ENCODE measurements at places on chromosomes 16 and 17.

DNA sequence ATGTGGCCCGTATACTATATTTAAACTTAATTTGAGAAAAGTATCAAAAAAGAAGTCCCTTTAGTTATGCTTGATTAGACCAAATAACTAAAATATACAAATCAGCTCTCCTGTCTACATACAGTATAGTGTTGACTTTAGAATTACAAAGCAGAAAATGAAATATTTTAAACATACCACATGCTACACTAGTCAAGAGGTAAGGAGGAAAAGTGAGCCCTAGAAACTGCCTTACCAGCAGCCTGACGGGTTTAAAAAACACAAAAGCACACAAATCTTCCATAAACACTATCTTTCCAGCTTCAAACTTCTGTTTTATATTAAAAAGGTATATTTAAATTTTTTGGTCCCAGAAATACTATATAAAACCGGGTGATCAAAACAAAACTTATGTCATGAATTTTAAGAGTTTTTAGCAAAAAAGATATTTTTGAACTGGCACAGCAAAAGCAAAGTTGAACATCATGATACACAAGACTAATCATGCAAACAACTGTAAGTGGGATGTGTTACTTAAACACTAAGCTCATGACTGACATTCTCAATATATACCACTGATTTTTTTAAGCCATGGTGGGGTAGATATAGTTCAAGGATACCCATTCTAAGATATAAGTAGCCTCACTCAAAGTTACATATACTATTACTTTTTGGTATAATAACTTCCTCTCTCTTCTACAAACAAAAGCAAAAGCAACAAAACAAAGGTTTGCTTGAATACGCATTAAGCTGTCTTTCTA, 11.8 kb downstream of the KLHL10 start:
- no peak for DNase-seq

DNA sequence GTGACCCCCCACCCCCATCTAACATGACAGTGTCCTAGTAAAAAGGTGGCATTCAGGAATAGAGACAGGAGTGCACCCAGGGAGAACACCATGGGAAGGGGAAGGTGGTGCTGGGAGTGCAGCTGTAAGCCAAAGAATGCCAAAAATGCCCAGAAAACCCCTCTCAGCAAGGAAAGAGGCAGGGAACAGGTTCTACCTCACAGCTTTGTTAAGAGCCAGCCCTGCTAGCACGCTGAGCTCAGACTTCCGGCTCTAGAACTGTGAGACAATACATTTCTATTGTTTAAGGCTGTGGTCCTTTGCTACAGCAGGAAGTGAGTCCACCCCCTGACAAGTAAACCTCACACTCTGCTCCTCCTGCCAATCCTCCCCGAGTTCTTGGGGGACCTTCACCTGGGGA, 302.4 kb upstream of the N4BP1 start:
- no peak for DNase-seq

DNA sequence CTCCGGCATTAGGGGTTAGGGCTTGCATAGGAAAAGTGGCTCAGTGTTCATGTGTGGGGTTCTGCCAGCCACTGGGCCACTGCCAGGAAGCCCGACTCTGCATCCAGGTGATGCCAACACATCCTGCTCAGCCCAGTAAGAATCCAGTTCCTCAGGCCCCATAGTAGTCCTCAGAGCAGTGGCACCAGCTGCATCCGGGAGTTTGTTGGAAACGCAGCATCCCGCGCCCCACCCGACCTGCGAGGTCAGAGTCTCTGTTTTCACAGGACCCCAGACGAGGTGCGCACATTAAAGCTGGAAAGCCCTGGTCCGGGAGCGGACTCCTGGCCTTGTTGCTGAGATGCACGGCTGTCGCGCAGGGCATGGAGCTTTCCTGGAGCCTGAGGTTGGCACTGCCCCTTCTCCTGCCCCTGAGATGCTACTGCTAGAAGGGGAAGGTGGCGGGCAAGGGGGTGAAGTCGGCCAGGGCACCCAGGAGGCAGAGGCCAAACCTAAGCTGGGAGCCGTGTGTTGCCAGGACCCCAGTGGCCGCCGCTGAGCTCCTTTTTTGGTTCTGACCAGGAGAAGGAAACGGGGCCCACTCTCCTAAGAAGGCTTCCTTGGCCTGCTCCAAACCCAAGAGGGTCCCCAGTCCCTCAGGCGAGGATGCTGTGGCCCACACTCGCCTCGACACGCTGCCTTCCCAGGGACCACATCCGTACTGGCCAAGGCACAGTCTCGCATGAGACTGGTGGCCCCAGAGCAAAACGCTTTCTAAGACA, 44.4 kb downstream of the NOS2 start:
- no peak for DNase-seq

DNA sequence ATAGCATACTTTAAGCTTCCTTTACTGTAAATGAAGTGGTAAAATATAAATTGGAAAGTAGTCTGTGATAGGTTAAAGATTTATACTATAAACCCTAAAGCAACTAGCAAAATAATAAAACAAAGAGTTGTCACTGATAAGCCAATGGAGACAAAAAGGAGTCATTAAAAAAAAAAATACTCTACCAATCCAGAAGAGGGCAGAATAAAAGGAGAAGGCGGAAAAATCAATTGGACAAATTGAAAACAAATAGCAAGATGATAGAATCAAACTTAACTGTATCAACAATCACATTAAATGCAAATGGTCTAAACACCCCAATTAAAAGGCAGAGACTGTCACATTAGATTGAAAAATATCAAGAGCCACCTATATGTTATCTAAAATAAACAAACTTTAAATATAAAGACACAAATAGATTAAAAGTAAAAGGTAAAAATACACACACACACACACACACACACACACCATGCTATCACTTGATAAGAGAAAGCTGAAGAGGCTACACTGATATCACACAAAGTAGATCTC, 71.8 kb downstream of the CACNG1 start:
- no peak for DNase-seq

DNA sequence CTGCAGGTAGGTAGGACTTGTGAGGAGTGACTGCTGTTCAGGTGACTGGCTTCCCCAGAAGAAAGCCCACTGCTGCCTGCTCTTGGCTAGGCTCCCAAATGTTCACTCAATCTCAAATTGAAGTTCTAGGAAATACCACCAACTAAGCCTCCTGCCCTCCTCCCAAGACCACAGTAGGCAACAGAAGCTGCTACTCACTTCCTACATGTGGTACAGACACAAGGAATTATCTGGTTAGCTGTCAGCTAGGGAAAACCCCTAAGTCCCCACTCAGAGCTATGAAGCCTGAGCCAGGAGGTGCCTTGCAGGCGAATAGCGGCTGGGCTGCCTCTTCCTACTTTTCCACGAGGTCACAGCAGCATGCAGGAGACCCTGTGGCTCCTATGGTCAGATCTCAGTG, 4.9 kb downstream of the FBXO39 start:
- no peak for DNase-seq

GRCh38 chr16:30348113-30348512, 7.0 kb downstream of the CD2BP2 start:
- DNase-seq: no peak

DNA sequence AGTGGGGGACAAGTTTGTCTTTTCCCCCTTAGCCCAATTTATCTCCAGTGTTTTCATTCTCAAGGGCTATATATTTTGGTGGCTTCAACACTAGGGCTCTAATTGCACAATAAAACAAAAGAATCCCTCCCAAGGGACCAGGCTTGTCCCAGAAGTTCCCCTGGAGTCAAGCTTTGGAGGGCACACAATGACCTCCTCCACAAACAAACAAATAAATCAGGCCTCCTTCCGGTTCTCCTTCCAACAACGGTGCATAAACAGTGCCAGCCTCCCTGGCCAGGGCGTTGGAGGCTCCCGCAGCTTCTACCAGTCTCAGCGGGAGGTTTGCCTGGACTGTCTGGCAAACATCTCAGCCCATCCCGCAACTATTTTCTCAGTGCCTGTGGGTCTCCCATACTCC, 188.0 kb upstream of the FOXF1 start:
- DNase-seq: no peak

- no peak for DNase-seq
Observed at GRCh38 chr16:87316450-87316922, 706 bp downstream of the C16orf95 start.

- no peak for DNase-seq
Observed at GRCh38 chr17:969811-970355, 9.7 kb downstream of the NXN start.

DNA sequence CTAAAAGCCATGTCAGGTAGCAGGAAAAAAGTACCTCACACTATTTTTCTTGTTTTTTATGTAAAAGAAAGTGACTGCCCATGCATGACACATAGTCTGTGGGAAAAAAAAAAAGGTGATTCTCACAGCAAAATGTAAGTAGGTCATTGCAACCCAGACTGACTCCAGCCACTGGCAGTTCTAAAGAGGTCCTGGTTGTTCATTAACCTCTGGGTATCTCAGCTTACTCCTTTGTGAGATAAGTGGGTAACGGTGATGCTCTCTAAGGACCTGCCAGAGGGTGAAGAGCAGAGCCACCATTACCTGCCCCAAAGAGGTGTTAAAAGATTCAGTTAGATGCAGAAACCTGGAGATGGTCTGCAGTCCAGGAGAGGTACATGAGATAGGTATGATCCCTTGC, 531.9 kb downstream of the GRIN2A start:
- DNase-seq: no peak

DNA sequence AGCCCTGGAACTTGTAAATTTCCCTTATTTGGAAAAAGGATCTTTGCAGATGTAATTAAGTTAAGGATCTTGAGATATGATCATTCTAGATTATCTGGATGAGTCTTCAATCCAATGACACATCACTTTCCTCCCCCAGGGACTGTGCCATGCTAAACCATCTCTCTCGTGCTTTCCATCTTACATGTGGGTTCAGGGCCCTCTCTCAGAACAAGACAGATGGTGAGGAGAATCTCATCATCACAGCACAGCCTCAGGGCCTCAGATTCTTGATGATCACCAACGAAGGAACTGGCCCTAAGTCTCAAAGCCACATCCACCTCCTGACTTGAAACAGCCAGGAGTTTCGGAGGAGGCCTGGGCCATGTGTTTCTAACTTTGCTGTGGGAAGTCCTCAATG, 78.7 kb downstream of the LITAF start:
- DNase-seq: no peak

DNA sequence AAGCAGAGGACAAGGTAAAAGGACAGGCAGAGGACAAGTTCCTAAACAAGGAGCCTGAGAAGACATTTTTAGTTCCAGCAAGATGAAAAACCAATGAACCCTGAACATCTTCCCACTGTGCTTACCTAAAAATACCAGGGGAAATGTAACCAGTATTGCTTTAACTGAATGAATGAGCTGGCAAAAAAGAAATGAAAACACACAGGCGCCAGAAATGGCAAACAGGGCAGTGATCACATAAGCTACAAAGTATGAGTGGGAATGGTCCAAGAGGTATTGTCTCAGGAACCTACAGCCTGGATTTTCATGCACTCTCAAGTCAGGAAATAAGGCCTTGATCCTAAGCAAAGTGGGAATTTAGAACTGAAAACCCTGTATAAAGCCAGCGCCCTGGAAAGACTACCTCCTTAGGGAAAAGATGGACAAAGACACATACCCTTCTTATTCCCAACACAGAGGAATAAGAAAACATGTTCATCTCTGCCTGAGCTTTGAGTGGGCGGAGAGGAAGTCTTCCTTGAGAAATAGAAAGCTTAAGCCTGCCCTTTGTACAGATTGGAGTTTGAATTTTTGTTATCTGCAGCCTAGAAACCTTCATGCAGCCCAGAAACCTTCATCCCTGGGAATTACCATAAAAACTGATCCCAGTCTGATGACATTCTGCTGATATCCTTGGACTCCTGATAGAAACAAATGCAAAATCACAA, 2.1 kb downstream of the CMTM2 start:
- DNase-seq: no peak

DNA sequence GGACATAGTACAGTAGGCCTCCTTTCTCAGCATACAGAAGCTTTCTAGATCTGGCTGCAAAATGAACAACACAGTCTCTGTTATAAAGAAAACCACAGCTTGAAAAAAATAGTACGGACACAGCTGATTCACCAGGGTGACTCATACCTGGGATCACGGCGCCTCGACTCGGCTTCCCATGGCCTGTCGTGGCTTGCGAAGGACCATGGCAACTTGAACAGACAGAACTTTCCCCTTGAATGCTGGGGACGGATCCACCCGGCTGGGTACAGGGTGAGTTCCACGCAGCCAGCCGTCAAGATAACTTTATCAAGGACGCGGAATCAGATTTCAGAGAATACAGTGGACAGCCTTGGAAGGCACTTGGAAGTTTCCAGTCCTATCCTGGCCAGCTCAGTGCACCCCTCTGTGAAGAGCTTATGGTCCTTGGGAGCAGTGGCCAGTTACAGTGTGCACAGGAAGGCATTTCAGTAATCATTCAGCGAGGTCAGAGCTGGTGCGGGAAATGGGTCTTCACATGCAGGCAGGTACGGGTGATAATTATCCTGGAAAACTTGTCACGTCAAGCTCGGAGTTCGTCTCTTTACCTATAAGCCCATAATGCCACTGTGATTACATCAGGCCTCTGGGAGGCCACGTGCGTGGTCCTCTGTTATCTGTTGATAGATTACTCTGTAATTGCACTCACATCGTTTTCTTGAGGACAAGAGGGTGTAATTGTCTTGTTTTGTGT, 57.9 kb upstream of the MAF start:
- no peak for DNase-seq

DNA sequence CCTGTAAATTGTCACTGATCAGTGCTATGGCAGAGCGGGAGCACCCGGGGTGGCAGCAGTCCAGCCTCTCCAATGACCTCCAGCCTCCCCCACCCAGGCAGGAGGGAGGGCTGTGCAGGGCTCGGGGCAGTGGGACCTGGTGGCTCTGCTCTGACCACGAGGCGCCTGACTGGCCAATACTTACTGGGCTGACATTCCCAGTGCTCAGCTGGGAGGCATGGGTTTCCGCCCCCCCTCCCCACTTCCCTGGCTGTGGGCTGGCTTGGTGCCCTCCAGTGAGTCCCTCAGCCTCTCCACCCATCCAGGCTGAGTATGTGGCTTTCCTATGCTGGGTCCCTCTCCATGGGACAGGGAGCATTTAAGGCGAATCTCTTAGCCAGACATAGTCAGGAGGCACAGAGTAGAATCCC, 2.7 kb downstream of the SOCS3 start:
- no peak for DNase-seq

DNA sequence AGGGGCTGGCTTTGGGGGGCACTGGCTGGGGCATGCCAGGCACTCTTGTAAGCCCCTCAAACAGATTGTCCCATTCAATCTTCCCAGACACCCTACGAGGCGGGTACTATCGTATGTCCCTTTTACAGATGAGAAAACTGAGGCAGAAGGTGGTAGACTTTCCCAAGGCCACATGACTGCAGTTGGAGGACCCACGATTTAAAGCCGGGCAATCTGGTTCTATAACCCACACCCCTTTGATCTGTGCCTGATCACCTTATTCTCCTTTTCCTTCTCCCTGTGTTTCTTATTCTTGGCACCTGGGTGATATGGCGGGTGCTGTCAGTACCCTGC, 146.3 kb upstream of the IRX3 start:
- DNase-seq: no peak

All from SHP77 (cell line).